RKO (cell line): ENCODE measurements at places on chromosomes 2 and 18.

DNA sequence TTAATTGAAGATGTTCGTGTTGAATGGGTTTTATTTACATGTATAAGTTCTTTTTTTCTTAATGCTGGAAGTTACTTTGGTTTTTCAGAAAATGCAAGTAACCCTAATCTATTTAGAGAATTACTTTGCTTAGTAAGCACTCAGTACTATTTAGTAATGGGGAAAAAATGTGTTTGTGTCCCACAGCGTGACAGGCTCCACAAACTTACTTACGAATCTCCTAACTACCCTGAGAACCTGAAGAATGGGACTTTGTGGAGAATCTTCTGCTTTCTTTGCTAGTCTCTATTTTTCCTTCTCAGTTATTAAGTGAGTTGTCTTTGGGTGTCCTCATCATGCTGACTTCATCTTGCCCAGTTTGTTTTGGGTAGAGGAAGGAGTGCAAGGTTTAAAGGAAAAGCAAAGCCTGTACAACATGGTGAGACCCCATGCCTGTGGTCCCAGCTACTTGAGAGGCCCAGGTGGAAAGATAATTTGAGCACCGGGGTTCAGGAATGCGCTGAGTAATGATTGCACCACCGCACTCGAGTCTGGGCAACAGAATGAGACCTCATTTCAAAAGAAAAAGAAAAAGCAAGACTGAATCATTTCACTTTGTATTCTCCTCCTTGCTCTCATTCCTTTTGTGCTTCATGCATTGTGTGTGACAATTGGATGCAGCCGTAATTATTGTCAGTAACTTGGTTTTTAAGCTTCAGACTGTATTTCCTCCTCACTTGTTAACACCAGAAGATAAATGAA, 10.2 kb downstream of the NEDD4L start:
- peak; percentile 3 for DNase-seq

DNA sequence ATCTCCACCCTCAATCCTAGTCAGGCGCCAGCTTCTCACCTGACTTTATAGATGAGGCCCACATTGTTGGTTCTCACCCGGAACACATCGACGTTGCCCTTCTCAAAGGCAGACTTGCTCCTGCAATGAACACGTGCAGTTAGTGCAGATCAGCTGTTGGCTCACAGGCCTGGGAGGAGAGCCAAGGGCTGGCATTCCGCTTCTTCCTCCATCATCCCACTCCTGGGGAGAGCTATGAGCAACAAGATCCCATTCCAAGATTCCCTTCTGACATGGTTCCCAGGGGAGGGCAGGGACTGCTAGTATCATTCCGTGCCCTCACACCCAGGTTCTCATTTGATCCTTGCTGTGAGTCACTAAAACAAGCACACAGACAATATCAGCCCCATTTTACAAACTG, 15.1 kb downstream of the LOXHD1 start:
- no peak for DNase-seq

- no peak for DNase-seq
Observed at GRCh38 chr2:238996331-238997136, 148.6 kb downstream of the TWIST2 start.

DNA sequence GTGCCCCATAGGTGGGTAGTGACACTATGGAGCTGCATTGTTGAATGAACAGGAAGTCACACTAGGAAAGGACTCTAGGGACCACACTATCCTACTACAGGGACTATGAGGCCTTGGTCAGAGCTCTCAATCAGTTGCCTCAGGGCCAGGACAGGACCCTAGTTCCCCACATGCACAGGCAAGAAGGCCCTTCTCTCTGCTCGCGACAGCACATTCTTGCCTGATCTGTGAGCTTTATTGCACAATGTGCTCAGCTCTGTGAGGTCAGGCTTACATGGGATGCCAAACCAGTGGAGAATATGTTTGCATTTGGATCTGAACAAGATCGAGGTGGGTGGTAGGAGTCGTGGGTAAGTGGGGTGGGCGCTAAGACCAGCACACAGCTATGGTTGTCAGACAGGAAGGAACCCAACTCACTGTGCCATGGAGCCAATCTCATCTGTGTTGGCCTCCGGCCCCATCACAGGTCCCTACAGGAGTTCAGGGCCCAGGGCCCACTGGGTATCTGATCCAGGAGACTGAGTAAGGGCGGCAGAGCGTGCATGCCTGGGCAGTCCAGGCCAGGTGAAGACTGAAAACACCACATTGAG, 8.0 kb downstream of the PCARE start:
- DNase-seq, result no peak

DNA sequence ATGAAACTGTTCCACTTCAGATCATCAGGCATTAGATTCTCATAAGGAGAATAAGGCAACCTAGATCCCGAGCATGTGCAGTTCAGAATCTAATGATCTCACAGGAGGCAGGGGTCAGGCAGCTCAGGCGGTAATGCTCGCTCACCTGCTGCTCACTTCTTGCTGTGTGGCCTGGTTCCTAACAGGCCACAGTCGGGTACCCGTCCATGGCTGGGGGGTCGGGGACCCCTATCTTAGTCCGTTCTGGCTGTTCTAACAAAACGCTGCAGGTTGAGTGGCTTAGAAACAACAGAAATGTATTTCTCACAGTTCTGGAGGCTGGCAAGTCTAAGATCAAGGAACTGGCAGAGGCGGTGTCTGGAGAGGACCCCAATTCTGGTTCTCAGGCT, 79.2 kb downstream of the ASB1 start:
- DNase-seq, result no peak

DNA sequence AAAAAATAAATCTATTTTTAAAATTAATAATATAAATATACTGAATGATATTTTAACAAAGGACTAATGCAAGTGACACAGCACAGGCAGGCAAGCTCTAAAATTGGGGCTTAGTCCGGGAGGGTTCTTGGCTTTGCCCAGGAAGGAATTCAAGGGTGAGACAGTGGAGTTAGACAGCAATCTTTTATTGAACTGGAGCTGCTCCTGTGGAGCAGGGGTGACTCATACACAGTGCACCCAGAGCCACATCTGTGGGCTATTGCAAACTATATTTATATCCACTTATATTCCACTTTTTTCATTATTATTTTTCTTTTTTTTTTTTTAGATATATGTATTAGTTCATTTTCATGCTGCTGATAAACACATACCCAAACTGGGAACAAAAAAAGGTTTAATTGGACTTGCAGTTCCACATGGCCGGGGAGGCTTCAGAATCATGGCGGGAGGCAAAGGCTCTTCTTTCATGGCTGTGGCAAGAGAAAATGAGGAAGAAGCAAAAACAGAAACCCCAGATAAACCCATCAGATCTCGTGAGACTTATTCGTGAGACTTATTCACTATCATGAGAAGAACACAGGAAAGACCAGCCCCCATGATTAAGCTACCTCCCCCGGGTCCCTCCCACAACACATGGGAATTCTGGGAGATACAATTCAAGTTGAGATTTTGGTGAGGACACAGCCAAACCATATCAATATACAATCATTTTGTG, 437.1 kb downstream of the BCL11A start:
- no peak for DNase-seq

- peak; percentile 41 for DNase-seq
Observed at GRCh38 chr2:86807468-86808275, 17.0 kb upstream of the CD8A start.

DNA sequence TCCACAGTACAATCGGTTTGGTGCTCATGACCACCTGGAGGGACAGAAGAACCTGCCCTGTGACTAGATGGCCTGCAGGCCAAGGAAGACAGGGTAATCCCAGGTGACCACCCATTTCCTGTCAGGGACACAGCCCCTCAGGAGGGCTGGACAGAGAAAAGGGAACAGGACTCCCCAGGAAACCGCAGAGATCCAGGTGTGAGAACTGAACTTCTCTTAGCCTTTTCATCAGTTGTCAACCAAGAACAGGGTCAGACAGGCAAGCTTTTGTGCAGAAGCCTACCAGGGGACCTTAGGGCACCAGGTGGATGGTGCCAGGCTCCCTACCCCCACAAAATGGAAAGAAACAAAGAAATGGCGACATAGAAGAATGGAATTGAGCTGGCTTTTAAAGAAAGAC, 132.3 kb downstream of the HDAC4 start:
- DNase-seq, result no peak

DNA sequence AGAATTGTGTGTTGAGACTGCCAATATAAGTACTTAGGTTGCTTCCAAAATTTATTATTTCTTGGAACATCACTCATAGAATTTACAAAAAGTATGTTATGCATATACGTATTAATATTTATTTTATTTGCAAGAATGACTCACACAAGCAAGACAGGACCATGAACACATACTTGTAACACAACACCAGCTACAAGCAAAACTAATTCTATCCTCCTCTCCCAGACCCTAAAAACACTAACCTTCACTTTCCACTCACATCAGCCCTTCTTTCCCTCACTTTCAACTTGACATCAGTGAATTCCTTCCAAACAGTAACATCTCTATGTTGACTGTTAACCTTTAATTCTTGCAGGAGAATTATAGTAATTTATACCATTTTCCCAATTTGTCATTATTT, 24.3 kb downstream of the OSBPL1A start:
- no peak for DNase-seq

- DNase-seq, result no peak
Observed at GRCh38 chr2:35462226-35462998, 893.2 kb upstream of the CRIM1 start.

GRCh38 chr2:147945660-147946059, 74.9 kb downstream of the ORC4 start:
- peak; percentile 15 for DNase-seq

DNA sequence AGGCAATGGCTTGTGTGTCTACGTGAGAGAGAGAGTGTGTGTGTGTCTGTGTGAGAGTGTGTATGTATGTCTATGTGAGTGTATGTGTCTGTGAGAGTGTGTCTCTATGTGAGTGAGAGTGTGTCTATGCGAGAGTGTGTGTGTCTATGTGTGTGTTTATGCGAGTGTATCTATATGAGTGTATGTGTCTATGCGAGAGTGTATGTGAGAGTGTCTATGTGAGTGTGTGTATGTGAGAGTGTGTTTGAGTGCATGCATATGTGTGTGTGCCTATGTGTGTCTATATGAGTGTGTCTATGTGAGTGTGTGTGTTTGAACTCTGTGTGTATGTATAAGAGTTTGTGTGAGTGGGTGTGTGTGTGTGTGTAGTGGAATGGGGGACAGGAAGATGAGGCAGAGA, 9.8 kb upstream of the GNLY start:
- DNase-seq, result no peak

GRCh38 chr2:224142397-224143312, 103.6 kb upstream of the SERPINE2 start:
- DNase-seq, result no peak

- no peak for DNase-seq
Observed at GRCh38 chr2:172153156-172153555, 50.5 kb upstream of the DLX2 start.

GRCh38 chr2:60366135-60366712, 187.2 kb downstream of the BCL11A start:
- DNase-seq, result no peak

- DNase-seq, result no peak
Observed at GRCh38 chr2:12177455-12178288, 431.2 kb downstream of the LPIN1 start.

DNA sequence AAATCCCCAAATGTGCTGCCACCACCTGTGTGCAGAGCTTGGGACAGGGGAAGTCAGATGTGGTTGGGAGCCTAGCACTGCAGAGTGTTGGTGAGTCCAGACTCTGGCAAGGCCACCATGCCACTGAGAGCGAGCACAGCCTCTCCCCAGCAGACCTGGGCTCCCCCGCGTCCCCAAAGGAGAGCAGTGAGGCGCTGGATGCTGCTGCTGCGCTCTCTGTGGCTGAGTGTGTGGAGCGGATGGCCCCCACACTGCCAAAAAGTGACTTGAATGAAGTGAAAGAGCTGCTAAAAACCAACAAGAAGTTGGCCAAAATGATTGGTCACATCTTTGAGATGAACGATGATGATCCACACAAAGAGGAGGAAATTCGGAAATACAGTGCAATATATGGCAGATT, 10.7 kb downstream of the NAB1 start:
- DNase-seq, result no peak

- DNase-seq, result no peak
Observed at GRCh38 chr2:78682781-78683180, 342.7 kb upstream of the REG3G start.

- no peak for DNase-seq
Observed at GRCh38 chr2:21096458-21096857, 27.3 kb upstream of the TDRD15 start.

DNA sequence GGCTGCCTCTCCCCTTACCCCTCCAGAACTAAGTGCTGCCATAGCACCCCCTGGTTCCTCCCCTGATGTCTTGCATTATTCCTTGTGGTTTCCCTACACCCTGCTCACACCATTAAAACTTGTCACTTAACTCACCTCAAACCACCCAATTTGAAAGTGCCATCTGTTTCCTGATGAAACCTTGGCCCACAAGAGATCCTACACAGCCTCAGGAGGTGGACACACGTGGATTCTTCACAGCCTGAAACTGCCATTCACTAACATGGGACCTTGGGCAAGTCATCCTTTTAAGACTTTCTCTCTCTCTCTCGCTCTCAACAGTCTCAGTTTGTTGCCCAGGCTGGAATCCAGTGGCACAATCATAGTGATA, 27.5 kb upstream of the FAM124B start:
- DNase-seq, result no peak

- no peak for DNase-seq
Observed at GRCh38 chr18:79489899-79490625, 94.3 kb downstream of the NFATC1 start.

- DNase-seq, result no peak
Observed at GRCh38 chr2:229463841-229464346, 192.8 kb upstream of the PID1 start.

DNA sequence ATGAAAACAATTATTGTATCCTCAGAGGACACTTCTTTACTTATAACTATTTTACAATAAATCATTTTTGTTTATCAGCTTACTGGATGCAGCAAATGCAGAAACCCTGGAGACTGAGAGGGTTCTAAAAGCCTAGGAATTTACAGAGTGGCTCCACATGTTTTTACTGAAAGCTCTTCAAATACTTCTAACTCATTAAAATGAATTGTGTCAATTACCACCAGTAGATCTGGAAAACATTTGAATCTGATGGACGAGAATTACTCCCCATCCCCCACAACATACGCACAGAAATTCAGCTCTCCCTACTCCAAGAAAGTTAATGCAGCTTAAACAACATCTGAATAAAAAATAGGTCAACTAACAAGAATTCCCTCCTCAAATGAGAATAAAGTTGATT, 319.8 kb upstream of the FIGN start:
- no peak for DNase-seq

- DNase-seq, result peak; percentile 11
Observed at GRCh38 chr2:207417301-207417718, 112.5 kb upstream of the CREB1 start.

DNA sequence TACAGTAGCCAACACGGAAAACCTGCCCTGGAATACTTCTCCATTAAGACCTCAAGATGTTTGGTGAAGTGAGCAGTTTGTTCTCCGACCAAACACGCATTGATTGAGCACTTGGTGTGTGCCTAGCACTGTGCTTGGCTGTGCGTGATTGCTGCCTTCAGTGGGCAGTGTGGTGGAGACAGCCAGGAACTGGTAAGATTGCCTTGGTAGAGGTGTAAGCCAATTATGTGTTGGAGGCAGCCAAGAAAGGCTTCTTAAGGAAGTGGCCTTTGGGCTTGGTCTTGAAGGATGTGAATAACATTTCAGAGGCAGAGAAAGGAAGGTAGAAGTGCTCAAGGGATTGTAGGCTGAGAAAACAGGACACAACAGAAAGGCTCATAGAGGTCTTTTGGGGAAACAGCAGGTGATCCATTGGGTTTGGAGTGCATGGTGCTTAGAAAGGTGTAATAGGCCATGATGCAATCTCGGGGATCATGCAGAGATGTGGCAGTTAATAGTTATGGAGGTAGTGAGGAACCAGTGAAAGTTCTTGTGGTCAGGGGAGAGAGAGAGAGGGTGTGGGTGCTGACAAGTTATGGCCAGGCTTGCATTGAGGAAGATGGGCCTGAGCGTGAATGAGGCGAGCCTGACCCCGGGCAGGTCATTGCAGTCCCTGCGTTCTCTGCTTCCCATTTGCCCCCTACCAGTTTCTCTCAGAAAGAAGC, 6.3 kb downstream of the B3GNT2 start:
- DNase-seq, result no peak
